ENCODE measurements at places on chromosomes 7 and 10. TPM values are rescaled to one million over a fixed set of nuclear protein-coding genes. Genes with fewer than 3 reads are reported as not detected.

The ERVW-1 gene
- total RNA-seq, result not detected

The LOXL4 gene
- total RNA-seq, result 20.5 TPM

The LGI1 gene
- not detected for total RNA-seq

The TEX47 gene
- not detected for total RNA-seq

The NEUROD6 gene
- not detected for total RNA-seq

The DNMBP gene
- 14.6 TPM for total RNA-seq

The OR13A1 gene
- not detected for total RNA-seq

The OGDHL gene
- total RNA-seq, result 40.3 TPM

The CFAP43 gene
- total RNA-seq, result 9.9 TPM

The INMT gene
- 22.8 TPM for total RNA-seq

The PRPS1L1 gene
- total RNA-seq, result not detected

The DDC gene
- total RNA-seq, result not detected

All from thyroid gland (tissue), 4 donors.